ENCODE measurements at places on chromosomes 7 and 10.

- DNase-seq: no peak
Measured at GRCh38 chr7:21844742-21845141, 101.0 kb downstream of the CDCA7L start.

DNA sequence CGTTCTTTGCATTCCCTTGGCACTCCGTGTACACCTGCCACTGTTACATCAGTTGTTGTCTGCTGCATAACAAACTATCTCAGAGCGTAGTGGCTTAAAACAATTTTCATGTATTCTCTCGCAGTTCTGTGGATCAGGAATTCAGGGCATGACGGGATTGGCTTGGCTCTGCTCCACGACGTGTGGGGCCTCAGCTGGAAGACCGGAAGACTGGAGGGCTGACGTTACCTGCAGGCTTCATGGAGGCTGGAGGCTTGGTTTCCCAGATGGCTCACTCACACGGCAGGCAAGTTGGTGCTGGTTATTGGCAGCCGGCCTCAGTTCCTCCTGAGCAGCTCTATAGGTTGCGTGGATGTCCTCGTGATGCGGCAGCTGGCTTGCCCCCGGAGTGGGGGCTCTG lies 25.5 kb downstream of the NYAP1 start:
- DNase-seq: no peak

DNA sequence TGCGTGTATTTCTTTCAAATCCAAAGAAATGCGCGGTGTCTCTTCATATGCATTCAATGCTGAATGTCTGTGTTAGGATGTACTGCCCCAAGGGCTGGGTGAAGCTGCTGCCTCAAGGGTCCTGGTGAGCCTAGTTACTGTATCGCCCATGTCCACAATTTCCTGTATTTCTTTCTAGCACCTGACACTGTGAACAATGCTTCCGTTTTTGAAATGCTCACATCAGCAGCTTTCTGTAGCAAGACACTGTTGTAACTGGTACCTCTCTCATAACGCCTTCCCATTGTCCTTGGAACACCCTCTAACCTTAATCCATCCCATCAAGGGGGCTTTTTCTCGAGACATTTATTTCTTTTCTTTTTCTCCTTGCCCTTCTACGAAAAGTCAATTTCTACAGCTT lies 25.1 kb downstream of the NRP1 start:
- no peak for DNase-seq

DNA sequence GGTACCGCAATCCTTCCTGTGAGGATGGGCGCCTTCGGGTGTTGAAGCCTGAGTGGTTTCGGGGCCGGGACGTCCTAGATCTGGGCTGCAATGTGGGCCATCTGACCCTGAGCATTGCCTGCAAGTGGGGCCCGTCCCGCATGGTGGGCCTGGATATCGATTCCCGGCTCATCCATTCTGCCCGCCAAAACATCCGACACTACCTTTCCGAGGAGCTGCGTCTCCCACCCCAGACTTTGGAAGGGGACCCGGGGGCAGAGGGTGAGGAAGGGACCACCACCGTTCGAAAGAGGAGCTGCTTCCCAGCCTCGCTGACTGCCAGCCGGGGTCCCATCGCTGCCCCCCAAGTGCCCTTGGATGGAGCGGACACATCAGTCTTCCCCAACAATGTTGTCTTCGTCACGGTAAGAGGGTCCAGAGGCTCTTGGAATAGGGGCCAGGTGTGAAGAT lies 1.7 kb downstream of the MEPCE start:
- DNase-seq: no peak

GRCh38 chr7:45873355-45873754 lies 473 bp upstream of the CCDC201 start:
- no peak for DNase-seq

GRCh38 chr10:115118346-115118745 lies 25.2 kb downstream of the ATRNL1 start:
- DNase-seq: no peak

GRCh38 chr7:13532028-13532753 lies 457.3 kb downstream of the ETV1 start:
- DNase-seq: no peak

DNA sequence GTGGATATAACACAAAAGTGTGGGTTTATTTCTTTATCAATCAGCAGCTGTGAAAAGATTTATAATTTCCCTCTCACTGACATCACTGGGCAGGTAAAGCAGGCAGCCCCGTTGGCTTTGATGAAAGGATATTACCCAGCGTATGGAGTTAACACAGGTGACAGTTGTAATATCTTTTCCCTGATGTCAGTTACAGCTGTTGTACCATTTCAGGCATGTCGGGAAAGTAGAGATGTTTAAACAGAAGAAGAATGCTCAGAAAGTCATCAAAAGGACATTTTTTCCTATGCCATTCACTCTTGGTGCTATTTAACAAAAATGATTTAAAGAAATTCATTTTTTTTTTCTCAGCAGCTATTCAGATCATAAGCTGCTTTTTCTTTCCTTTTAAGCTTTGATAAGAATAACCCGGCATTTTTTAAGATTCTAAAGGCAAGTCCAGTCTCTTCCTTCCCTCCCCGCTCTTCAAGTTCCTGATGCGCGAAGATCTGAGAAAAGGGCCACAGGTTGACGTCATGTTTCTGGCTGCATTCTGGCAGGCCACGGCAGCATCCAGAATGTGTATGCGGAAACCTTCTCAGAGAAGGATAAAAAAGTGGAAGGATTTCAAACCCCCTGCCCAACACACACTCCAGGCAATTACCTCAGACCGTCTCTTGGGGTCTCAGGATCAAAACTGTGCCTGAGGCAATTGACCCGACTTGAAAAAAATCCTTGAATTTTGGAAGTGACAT lies 32.5 kb upstream of the ADAM12 start:
- DNase-seq: no peak

DNA sequence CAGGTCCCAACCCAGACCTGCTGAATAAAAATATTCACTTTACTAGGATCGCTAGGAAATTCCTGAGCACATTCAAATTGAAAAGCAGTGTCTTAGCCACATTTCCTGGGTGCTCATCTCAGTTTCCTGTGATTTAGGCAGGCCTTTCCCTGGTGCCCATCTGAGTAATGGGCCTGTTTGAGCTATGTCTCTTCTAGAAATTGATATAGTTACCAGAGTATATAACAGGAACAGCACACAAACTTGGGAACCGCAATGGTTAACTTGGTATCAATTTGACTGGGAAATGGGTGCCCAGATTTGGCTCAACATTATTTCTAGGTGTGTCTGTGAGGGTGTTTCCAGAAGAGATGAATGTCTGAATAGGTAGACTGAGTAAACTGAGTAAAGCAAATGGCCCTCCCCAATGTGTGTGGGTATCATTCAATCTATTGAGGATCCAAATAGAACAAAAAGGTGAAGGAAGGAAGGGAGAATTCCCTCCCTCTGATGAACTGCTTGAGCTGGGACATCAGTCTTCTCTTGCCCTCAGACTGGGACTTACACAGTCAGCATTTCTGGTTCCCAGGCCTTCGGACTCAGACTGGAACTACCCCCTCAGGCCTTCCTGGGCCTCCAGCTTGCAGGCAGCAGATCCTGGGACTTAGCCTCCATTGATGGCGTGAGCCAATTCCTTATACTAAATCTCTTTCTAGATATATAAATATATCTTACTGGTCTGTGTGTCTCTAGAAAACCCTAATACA lies 99.1 kb downstream of the CCDC71L start:
- DNase-seq: no peak

DNA sequence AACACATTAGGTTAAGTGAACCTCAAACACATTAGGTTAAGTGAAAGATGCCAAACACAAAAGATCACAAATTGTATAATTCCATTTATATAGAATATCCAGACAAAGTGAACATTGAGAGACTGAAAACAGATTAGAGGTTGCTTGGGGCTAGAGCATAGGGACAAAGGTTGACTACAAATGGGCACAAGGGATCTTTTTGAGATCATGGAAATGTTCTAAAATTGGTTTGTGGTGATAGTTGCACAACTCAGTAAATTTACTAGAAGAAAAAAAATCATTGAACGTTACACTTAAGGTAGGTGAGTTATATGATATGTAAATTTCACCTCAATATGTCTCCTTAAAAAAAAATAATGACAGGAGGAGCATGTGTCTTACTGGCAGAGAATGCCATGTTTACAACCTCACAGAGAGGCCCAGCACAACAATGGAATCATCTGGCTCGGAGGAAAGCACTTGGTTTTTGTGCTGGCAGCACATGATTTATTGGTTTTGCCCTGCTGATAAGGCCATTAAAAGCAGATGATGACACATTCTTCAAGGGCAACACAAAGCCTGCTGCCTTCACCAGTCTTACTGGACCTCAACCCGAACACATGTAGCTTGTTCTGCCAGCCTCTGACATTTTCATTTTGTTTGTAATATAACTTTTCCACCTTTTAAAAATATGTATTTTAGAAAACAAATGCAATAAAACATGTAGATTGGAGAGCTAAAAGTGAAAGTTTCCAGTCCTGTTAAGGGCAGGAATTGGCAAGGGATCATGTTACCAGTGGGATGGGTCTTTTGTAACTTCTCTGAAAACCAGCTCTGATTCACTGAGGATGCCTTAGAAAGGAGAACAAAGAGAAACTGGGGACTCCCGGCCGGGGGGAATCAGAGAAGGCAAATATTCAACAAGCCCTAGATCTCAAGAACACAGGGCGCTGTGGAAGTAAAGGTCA lies 11.9 kb upstream of the LMOD2 start:
- DNase-seq: no peak

GRCh38 chr10:84152769-84153168 lies 13.5 kb downstream of the GHITM start:
- DNase-seq: no peak

DNA sequence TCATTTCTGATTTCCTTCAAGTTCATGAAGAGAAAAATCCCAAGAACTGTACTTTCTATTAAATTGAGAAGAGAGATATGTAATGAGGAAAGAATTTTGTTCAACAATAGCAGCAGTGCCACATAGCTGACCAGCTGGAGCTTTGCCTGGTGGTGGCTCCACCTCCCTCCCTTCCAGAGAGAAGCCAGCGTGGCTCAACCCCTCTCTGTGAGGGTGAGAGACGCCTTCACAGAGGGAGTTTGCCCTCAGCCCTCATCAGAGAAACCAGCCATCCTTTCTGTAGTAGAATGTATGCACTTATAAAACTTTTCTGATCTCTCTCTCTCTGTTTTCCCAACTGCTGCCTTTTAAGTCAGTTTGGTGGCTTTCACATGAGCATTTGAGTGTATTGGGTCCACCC lies 20.5 kb upstream of the COL1A2 start:
- no peak for DNase-seq

DNA sequence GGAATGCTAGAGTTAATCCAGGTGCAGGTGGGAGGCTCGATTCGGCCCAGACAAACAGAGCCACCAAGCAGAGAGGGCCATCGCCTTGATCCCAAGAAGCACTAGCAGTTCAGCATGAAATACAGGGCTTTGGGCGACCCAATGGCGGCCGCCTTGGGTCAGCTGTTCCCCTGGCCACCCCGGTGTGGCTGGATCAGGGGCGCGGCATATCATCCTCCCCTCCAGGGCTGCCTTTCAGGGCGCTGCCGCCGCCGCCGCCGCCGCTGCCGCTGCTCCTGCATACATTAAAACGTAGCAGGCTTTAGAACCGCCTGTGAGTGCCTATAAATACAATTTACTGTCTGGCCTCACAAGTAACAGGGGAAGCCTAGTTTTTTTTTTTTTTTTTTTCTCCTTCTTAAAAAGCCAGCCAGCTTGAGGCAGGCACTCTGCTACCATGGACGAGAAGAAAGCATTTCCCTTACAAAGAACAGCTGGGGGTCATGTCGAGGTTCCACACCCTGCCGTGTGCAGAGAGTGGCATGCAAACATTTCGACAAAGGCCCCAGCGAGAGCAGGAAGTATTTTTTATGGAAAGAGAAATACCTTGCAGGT lies 57.7 kb upstream of the EFCAB10 start:
- no peak for DNase-seq

DNA sequence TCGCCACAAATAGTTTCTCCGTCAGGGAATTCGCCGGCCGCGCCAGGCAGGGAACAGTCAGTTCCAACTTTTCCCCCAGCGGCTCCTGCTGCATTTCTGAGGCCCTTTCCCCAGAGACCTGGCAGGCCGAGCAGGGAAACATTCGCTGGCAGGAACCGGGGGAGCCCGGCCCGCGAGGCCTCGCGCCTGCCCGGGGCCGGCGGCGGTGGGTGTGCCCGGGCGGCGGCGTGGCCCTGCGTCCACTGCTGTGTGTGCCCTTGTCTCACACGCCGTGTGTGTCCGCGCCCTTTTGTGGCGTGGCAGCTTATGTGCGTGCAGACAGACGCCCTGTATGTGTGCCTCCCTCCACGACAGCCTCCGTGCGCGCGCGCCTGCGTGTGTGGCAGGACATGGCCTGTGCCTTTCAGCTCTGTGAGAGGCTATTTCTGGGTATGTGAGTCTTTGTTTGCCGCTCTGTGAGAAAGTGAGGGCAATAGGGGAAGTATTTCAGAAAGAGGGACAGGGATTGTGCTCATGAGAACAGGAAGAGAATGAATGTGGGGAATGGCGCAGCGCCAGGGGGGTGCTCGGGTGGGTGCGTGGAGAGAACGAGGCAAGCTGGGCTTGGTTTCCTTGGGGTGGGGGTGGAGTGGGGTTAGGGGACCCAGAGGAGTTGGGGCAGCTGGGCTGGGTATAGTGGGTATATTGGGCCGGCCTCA lies 689 bp upstream of the SMARCD3 start:
- no peak for DNase-seq

DNA sequence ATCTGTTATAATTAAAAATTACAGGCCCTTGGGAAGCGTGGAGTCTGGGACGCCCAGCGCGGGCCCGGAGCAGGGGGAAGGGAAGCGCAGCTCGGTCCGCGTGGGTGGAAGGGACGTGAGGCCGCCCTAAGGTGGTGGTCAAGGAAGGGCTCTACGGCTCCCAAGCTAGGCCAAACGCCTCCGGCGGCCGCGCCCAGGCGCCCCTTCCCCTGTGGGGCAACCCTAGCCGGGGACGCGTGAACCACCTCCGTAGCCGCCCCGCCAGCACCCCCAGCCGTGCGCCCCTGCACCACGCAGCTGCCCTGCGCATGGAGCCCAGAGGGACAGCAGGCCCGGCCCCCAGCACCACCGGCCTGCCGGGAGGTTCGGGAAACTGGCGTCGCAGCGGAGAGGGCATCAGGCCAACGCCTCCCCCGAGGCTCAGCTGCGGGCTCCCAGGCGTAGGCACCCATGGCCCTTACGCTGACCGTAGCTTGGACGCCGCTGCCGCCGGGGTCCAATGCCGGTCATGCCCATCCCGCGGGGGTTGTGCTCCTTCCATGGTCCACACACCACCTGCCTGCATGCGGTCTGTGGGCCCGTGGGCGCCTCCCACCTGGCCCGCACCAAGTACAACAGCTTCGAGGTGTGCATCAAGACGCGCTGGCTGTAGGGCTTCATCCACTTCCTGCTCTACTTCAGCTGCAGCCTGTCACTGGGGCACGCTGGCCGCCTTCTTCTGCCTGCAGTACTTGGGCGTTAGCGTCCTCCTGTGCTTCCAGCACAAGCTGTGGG lies 166.7 kb downstream of the SEPTIN7 start:
- DNase-seq: no peak

GRCh38 chr7:41777894-41778596 lies 75.2 kb upstream of the INHBA start:
- DNase-seq: no peak

DNA sequence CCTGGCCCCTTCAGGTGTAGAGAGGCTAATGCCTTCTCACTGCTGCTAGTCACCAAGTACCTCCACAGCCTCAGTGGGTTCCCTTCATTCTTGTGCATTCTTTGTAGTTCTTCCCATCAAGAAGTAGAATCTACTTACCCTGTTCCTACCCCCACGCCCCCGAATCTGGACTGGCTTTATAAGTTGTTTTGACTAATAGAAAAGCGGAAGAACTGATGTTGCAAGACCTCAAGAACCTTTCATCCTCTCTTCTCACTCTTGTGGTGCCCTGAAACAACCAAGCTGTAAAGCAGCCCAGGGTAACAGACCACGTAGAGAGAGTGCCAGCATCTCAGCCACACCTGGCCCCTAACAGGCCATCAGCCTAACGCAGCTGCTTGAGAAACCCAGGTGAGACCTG lies 23.2 kb upstream of the LAMB1 start:
- no peak for DNase-seq
